ENCODE measurements at places on chromosomes 3 and 15.

DNA sequence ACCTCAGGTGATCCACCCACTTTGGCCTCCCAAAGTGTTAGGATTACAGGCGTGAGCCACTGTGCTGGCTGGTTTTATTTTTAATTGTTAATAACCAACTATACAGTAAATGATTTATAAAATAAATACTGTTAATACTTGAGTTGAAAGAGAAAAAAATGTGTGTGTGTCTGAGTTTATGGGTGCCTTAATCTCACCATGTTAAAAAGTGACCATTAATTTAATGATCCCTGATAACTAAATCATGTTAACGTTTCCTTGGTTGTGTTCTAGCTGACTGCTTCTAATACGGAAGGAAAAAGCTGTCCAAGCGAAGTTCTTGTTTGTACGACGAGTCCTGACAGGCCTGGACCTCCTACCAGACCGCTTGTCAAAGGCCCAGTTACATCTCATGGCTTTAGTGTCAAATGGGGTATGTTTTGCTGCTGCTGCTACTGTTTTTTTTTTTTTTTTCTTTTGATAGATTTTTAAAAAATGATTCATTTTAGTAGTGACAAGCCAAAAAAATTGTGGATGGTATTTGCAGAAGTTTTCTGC lies 113.5 kb downstream of the GHSR start:
- no peak for DNase-seq

GRCh38 chr15:30870681-30871080 lies 33.0 kb upstream of the FAN1 start:
- no peak for DNase-seq

GRCh38 chr3:158447408-158447807 lies 123.6 kb upstream of the MLF1 start:
- no peak for DNase-seq

- DNase-seq = no peak
Measured at GRCh38 chr3:40713306-40713705, 188.5 kb downstream of the ZNF621 start.

DNA sequence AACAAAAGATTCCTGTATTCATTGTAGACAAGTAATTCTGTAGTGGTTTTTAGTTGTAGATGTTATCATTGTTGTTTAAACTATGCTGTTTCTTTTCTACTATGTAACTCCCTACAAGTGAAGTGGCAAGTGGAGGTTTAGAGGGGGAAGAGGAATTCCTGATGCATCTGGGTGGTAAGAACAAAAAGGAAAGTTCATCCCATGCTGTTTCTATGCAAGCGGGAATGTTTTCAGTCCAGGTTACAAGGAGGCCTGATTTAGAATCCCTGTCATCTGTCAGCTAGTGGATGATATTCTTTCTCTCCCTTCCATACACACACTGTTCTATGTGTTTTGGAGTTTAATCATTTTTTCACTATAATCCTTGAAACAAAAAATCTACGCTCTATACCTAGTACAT lies 67.4 kb downstream of the IMPG2 start:
- DNase-seq = no peak

DNA sequence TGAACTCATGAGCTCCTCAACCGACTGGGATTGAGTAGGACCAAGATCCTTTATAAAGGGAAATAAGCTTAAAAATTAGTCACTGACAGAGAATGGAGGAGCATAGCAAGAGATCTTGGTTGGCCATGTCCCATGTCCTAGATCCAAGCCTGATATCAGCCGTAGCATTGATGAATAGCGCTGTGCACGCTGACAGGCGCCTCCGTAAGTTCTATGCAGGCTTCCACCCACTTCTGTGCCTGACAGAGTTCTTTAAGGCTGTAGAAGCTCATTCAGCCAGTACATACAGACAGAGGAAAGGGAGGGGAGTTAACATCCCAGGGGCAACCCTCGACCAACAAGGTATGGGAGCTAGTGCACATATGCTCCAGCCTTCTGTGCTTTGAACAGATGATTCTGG lies 251.7 kb upstream of the TBC1D5 start:
- DNase-seq = no peak

DNA sequence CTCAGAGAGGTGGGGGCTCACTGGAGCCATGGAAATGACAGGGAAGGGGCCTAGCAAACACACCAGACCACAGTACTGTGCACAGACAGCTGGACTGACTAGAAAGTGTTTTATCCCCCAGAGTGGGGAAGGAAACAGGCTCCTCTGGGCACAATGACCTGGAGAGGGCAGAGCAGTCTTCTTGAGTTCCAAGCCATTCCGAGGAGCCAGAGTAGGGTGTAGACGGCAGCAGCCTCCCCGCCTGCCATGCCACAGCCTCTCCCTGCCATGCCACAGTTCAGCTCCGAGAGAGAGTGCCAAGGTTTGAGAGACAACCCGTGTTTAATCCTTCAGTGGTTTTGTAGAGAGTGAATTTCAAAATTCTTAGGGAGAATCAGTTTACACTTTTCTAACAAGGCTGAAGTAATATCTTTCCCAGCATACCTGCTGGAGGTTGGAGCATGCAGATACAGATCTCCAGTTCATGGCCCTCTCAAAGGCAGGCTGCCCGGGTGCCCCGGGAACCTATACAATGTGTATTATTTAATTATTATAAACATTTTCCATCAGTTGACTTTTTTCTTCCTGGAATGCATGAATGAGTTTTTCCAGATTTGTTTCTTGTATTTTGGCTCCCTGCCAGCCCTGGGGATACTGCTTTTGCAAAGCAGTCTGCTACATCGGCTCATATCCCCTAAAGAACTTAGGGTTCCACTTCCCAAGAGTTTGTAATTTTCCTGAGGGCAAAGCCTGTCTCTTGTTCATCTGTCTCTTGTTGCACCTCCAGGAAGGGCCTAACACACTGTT lies 3.2 kb downstream of the PODXL2 start:
- peak; percentile 83 for DNase-seq

DNA sequence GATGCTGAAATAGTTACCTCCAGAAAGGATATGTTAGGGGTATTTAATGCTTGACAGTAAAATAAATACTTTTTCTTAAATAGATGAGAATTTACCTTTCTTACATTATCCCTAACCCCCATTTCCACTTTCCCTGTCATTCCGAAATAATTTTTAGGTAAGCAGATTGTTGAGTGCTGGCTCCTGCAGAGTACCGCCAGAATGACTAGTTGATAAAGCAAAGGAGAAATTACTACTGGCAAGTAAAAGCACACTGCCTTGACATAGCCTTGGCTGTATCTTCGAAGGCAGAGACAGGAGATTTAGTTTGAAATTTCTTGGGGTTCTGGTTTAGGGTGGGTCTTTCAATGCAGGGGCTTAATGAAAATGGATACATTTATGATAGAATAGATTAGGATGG lies 40.8 kb downstream of the LRRC49 start:
- DNase-seq = no peak

DNA sequence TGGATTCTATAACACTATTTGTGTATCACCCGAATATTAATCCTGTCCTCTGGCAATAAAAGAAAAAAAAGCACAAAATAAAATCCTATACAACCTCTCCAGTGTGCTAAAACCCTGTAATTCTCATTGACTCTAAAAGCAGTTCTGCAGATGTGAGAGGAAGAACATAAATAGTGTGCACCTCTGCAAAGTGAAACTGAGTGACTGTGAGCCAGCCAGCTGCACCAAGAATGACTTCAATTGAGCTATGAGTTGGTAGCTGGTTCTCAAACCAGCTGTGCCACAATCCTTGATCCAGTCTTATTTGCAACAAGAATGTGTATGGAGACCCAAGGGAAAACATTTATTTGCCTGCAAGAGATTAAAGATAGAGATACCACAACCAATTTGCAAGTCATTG lies 31.2 kb upstream of the COL8A1 start:
- no peak for DNase-seq

DNA sequence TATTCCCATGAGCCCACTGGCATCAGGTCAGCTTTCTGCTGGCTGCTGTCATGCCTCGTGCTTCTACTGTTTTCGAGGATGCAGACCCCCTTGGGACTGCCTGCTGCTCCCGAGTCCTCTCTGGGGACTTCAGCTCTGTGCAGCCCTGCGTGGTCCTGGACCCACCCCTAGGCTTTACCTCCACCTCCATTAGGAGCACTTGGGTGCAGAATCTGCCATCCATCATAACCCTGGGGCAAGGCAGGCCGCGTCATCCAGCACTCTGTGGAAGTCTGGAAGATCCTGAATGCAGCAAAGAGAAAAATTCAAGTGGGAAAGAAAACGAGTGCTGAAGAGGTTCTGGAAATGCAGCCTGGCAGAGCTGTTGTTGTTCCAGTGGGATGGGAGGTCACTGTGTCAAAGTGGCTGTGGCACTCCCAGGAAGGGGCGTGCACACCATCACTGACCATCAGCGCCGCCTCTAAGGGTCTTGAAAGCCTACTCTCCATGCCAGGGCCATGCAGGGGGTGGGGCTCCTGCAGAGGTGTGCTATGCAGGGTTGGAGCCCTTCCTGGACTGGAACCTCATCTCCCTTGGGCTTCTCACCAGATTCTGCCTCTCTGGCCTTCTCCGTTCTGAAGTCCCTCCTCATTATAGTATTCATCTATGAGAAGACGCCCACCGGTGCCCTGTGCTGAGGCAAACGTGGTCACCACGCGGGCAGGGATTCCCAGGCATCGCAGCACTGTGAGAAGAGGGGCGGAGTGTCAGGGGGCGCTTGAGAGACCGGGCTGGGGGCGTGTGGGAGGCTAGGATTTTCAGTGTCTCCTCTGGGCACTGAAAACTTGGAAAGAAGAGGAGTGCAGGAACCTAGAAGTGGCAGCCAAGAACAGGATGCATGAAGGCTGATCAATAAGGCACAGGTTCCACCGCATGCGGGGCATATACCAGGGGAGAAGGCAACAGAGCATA lies 12.5 kb downstream of the EPB42 start:
- DNase-seq = no peak

- DNase-seq = no peak
Measured at GRCh38 chr3:69751074-69751476, 11.8 kb downstream of the MITF start.

DNA sequence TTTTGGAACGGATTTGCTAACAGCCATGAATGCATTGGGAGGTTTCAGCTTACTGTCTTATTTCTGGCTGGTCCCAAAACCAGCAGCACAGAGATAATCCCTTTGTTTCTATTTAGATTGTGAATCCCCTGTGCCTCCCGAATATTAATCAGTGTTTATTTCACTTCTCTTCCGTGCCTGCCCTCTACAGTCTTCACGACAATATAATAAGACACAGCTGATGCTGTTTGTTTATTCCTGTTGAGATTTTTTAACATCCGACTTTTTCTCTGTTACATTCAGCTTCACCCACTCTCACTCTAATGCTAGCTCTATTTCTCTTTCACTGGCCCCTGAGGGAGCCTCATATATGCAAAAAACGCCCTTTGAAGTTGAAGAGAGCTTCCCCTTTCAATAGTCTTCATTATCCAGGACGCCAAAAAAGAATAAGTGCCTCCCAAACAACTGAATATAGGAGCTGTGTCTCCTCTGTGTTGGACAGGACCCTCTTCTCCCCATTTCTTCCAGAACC lies 995.3 kb downstream of the ROBO2 start:
- peak; percentile 59 for DNase-seq

DNA sequence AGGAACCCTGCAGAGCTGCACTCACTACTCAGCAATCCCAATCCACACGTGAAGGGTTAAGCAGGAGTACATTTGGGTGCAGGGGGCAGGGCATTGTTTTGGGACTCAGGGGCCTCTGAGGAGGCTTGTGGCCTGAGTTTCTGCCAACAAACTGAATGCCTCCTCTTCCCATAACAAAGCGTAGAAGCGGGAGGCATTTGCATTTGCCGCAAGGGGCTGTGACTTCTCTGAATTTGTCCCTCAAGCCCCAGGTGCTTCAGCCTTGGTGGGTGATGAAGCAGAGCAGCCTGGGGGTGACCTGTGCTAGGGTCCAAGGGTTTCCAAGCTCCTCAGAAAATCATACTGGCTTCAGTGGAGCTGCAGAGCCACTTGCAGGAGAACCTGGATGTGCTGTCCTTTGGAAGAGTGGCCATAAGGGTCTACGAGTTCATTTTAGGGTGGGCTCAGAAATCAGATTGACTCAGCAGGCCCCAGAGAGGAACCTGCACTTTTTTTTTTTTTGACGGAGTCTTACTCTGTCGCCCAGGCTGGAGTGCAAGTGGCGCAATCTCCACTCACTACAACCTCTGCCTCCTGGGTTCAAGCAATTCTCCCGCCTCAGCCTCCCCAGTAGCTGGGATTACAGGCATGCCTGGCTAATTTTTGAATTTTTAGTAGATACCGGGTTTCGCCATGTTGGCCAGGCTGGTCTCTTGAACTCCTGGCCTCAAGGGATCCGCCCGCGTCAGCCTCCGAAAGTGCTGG lies 1.4 kb upstream of the RPSA start:
- no peak for DNase-seq

DNA sequence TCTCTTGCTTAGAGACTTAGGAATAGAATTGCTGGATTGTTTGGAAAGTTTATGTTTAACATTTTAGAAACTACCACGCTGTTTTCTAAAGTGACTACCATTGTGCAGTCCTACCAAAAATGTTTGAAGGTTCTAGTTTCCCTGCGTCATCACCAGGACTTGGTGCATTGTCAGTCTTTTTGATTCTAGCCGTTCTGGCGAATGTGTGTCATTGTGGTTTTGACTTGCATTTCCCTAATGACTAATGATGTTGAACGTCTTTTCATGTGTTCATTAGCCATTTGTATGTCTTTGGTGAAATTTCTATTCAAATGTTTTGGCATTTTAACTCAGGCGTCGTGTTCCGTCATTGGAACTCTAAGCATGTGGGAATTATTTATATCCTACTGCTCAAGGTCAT lies 58.0 kb downstream of the CHD2 start:
- no peak for DNase-seq

DNA sequence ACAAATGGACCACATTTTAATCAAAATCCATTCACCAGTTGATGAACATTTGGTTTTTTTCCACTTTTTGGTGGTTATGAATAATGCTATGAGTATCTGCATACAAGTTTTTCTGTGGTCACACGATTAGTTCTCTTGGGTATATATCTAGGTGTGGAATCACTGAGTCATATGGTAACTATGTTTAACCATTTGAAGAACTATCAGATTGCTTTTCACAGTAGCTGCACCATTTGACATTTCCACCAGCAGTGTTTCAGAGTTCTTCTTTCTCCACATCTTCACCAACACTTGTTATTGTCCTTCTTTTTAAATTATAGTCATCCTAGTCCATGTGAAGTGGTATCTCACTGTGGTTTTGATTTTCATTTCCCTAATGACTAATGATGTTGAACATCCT lies 33.3 kb upstream of the ATG7 start:
- DNase-seq = no peak

DNA sequence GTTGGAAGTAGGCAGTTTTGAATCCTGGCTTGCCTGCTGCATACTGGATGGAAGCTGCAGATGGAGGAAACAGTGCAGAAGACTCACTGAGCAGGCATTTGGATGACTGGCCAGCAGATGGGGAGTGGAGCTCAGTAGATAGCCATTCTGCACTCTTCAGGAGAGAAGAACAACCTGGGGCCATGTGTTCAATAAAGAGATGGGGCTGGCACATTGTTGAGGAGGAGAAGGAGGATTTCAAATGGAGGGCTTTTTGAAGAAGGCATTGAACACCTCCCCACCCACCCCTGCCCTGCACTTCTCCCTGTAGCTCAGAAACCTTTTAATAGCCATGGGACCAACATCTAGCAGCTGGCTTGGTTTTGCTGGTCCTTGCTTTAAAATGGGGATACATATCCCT lies 109.8 kb downstream of the CACNA1D start:
- no peak for DNase-seq

All from lung (tissue), 17 donors.